Hematopoietic multipotent progenitor cell treated with erythropoietin and hydrocortisone succinate and interleukin-3 and kit ligand, for 15 days (in vitro differentiated cells): ENCODE measurements at places on chromosomes 12 and 14.

DNA sequence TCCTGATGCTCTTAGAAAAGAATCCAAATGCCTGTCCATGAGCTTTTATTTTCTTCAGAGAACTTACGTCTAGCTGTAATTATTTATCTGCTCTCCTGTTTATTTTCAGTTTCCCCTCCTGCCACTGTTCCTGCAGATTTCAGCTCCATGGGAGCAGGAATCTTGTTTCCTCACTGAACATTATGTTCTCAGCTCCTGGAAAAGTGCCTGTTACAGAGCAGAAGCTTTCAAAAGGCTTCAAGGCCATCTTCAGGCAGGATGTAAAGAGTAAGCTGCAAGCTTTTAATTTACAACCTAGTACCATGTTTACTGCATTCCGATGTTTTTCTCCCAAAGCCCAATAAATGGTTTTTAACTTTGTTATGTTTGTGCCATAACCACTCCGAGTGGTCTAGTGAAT lies 98.4 kb upstream of the BTG1 start:
- no peak for DNase-seq

DNA sequence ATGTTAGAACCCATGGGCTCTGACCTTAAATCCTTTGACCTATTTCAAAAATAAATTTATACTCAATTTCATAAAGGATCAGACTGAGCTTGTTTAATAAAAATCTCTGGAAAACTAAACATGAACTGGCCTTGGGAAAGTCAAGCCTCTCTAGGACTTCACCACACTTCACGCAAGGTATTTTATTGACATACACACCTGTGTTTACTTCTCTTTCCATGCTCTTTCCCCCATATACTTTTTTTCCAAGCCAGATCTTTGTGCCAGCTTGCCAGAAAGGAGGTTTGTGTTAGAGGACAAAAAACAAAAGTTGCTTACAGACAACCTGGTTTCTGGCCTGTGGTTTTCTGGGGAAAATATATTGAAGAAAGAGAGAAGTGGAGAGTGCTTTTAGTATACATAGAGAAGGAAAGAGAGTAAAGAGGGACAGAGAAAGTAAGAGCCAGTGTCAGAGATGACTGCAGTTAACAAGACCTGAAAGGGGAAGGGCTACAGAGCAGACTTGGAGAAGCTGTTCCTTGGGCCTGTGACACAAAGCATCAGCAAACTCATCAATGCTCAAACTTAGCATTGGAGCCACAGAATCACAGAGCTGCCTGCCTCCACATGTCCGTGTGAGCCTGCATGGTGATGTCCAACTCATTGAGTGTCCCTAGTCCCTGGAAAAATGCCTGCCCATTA lies 77.3 kb upstream of the TMTC2 start:
- DNase-seq, result no peak

- DNase-seq, result peak; percentile 89
These were observed at the start of gene PNMA1 for GRCh38 chr14:73713803-73714655. TSS of gene PNMA1 (minus strand) at chr14:73714384. CDS start at chr14:73713639, 745 bp downstream.

DNA sequence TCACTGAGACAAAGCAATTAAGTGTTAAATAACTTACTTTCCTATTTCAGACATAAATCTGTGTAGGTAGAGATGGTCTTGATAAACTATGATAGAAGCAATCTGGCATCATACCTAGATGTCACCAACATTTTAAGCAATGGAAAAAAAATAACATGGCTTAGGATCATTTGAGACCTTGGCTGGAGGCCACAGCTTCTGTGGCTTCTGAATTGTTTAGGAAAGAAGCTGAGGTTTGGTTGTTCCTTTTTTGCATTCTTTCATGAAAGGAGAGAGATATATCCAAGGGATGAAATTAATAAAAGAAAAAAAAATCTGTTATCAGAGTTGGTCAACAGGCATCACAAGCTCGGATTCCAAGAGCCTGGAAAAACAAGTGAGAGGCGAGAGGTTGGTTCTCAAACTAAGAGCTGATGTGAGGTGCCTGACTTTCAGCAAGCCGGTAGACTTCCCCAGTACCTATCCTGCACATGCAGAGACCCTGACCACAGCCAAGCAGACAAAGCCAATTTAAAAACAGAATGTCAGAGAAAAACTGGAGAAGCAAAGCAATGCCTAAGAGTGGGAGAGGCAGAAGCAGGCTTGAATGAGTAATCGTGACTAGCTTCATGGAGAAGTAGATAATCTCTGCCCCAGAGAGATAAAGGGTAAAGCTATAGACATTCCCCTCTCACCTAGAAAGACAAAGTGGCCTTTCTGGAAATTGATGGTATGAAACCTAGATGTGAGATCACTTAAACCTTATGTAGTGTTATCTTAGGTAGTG lies 43.4 kb upstream of the ST8SIA1 start:
- no peak for DNase-seq

GRCh38 chr12:82619644-82620043 lies 67.1 kb upstream of the TMTC2 start:
- DNase-seq, result no peak

- DNase-seq, result no peak
These were observed 1.3 kb downstream of the POMT2 start for GRCh38 chr14:77319422-77319821.

DNA sequence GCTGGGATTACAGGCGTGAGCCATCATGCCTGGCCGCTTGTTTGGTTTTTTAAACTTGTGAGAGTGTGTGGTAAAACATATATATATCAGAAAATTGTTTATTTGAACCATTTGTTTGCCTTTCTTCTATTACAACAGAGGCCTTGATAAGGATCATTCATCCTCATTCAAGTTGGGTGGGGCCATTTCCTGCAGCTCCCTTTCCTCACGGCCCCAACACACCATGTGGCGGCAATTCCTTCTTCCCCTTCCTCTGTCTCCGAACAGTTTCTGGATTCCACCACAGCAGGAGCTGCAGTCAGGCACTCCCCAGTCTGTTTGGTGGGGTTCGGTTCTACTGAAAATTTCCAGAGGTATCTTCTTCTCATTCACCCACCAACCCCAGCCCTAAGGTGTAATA lies 42.0 kb upstream of the RASSF3 start:
- DNase-seq, result no peak

GRCh38 chr12:4353785-4354208 lies 25.7 kb downstream of the FGF23 start:
- DNase-seq, result no peak

DNA sequence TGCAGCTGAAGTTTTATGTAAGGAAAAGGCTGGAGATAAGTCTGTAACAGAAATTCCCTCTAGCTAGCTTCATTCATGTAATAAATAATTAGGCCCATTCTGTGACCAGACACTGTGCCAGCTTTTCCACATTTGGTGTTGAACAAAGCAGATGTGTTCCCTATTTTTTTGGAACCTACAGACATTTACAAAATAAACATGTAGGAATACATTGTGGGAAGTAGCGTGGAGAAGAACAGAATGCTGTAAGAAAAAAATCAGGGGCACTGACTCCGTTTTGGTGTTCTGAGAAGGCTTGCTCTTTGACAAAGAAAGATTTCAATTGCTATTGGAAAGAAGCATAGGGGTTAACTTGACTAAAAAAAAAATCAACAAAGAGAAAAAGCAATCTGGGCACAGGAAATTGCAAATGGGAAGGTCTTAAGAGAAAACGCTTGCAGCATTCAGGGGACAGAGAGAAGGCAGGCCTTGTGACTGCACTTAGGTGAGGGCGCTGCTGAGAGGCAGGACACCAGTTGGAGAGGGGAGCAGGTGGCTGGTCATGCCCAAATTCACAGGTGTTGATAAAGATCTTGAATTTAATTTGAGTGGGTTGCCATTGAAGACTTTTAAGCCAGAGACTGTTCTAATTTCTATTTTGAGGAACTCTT lies 4.0 kb downstream of the FAR2 start:
- no peak for DNase-seq

DNA sequence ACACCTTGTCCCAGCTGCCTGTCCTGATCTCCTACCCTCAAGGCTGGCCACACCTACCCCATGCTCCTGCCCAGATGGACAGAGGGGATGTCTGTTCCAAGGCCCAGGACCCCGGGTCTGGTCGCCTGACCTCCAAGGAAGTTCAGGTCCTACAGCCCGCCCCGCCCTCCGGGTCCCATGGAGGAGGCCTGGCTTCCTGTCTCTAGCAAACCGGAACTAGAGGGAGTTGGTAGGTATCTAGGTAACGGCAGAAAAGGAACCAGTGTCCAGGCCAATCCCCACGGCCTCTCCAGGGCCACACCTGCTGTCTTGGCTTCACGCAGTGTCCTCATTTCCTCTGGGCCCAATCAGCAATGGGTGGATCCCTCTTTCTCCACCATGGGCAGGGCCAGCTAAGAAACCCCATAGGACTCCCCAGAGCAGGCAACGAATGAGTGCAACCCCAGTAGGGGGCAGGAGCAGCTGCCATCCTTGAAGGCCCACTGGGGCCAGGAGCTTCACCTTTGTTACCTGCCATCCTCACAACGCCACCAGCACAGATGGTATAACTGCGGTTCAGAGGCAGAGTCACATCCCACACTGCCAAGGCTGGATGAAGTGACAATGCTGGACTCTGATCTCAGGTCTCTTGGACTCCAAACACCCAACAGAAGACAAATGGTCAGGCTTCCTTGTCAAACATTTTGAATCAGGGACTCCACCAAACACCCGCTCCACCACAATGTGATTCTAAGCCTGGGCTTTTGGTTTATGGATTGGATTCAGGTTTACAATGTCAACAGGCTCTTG lies 25.1 kb upstream of the RPLP0 start:
- DNase-seq, result peak; percentile 28

DNA sequence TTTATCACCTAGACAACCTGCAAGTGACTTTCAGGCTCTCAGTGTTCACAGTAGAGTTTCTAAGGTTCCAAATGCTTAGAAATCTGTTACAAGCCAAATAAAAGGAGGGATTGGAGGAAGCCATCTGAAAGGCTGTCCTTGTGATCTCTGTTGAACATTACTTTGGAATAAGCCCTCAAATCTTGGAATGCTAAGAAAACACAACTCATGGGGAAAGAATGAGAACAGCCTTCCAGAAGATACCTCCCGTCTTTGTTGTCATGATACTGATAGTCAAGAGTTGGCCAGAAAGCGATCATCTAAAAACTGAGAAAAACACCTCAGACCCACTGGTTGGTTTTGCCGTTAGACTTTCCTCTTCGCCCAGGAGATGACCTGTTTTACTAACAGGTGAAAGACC lies 44.4 kb upstream of the KCNK13 start:
- no peak for DNase-seq

DNA sequence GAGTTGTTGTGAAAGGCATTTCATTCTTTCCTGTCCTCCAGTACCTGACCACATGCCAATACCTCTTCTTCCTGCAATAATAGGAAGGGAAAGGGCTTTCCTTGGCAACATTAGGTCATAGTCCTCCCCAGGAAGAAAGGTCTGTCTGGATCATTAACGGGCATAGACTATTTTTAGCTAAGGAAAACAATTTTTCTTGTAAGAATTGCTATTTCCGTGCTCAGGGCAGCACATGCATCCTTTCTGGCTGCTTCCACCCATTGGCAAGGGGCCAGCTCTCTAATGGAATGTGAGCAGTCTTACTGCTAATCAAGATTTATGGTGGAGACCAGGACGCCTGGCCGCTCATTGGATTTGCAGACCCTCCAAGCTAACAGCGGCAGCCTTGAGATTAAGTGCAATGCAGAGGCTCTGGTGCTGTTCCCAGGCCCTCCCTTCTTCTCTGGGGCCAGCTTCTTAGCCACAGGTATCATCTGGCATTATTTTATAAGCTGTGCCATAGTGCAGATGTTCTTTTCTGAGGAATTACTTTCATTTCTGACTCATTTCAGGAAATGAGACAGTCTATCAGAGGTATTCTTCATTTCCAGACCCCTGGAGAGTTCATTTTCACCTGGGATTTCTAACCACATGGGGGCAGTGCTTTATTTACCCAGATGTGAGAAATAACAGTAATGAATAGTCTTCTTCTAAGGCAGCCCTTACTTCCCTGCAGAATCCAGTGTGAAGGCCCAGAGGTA lies 52.9 kb downstream of the ANO6 start:
- DNase-seq, result no peak

GRCh38 chr12:80212938-80213645 lies 113.8 kb downstream of the OTOGL start:
- DNase-seq, result no peak

DNA sequence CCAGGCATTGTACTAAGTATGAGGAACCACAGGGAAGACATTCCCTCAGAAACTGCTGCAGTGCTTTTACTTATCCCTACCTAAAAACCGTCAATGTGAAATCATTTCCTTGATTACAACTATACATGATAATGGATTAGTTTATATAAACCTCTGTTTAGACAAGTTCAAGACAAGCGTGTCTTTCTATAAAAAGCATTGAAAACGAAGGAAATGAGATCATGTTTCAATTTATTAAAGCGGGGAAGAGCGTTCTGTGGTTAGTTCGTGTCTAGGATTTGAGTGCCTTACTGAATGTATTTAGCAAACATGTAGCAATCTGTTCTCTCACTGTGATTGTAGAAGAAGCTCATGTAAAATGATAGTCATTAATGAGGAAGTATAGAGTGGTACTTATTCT lies 37.5 kb downstream of the GALC start:
- no peak for DNase-seq

DNA sequence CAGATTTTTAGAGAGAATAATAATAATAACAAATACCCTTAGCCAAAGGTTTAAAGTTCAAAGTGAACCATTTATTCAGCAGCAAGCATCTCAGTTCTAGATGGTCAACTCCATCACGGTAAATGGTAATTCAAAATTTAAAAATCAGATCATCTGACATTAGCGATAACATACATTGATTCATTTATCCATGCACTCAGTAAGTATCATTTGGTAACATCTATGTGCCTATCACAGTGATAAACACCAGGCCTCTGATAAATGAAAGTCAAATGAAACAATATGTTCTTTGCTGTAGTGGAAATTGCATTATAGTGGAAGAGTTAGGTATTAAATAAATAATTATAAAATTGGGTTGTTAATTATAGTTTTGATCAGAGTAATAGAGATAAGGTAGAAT lies 108.8 kb downstream of the CNTN1 start:
- no peak for DNase-seq

DNA sequence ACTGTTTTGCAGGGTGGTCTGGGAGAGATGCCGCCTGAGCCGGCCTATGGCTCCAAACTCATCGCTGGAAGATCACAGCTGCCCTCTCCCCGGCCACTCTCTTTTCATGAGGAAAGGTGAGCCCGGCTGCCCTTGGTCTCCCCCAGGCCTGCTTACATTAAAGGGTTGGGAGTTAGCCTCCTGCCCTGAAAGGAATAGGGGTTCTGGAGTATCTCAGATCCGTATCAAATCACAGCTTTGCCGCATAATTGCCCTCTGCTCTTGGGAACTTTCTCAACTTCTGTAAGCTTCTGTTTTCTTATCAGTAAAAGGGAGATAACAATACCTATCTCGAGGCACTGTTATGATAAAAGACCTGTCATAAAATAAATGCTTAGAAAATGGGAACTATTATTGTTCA lies 17.6 kb downstream of the PHLDA1 start:
- no peak for DNase-seq

DNA sequence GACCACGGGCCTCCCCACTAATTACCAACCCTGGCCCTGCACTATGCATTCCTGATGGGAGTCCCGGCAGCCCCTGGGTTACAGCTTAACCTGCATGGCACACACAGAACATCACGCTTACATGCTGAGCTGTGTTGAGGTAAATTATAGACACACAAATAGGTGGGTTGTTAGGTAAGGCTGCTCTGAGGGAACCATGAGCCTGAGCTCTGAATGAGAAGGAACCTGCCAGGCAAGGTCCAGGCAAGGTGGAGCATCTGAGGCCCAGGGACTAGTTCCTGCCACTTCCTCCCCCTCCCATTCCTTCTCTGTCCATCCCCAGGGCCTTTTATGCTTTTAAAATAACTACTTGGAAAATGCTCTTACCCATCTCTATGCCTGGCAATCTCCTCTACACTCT lies 82.7 kb upstream of the ESRRB start:
- no peak for DNase-seq
